NCI-H510A treated with DMSO at 0.1 percent for 48 hours (cell line): ENCODE measurements at places on chromosomes 4 and X.

DNA sequence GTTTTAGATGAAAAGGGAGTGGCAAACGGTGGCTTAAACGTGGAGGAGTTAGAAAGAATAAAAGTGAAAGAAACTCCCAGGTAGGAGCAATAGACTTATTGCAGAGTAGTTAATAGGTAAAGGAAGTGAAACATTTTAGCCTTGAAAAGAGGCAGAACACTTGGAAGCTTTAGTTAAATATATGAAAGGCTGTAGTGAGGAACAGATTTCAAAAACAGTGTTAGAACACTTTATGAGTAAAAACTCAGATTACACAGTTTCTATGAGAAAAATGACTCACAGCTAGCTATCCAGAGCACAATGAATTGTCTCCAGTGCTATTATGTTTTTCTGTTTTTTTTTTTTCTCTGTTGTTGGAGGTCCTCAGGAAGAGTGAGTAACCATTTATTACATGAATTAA lies 45.8 kb downstream of the TACR3 start:
- DNase-seq = no peak

DNA sequence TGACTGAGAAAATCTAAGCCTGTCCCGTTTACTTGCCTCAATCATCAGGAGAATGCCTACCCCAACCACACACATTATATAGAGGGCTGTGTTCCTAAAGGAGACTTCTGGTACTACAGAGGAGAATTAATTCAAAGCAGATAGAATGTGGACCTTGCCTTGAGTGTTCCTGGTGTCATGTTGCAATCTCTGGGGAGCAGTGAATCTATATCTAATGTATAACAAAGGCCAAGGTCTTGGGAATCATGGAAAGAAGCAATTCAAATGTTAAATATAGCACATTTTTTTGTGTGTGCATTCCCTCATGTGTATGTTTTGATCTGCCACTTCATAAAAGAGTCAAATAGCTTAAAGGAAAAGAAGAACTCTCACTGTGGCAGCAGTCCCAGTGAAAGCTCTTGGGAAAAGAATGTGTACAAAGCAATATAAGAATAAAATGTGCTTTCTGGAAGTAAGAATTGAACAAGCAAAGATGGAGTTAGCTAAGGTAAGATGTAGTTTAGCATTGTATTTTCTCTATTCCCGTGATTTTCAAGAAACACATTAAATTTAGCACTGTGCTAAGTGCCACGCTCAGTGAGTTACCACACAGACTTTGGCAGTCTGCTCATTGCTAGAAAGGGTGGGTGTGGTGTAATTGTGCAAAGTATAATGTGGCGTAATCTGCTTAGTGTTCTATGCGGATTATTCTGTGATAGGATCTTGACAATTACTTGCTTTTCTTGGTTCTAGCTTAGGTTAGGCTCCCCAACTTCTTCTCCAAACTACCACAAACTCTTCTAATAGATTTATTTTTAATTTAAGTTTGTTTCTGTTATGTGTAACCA lies 13.7 kb downstream of the ADH6 start:
- DNase-seq = no peak

- no peak for DNase-seq
These were observed 42.4 kb upstream of the NDNF start for GRCh38 chr4:121114756-121115155.

GRCh38 chrX:56790778-56791177 lies 61.7 kb downstream of the NBDY start:
- no peak for DNase-seq

DNA sequence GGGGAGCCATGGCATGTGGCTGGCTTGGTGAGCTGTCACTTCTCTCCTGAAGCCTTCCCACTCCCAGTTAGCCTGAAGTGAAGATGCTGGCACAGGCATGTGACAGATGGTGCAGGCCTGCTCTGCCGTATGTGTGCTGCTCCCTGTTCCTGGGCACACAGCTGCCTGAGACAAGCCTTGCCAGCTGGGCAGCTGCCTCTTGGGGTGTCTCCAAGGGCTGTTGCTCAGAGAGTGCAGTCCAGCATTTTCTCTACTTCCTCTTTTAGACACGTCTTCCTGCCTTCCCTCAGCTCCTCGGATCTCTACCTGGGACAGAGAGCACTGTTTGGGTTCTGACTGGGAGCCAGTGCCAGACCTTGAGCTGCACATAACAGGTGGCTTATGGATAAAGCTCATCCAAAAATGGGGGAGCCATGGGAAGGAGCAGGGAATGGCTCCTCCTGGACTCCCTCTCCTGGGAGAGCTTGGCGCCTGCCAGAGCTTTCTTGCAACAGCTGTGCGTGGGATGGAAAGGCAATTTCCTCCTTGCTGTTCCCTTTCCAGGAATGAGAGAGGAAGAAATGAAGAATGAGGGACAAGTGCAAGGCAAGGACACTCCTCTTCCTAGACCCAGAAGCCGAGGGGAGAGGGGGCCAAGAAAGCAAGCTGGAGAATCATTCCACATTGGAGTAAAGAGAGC lies 132.9 kb downstream of the MSL3 start:
- no peak for DNase-seq

- no peak for DNase-seq
These were observed 66.9 kb downstream of the STOX2 start for GRCh38 chr4:183971929-183972490.

DNA sequence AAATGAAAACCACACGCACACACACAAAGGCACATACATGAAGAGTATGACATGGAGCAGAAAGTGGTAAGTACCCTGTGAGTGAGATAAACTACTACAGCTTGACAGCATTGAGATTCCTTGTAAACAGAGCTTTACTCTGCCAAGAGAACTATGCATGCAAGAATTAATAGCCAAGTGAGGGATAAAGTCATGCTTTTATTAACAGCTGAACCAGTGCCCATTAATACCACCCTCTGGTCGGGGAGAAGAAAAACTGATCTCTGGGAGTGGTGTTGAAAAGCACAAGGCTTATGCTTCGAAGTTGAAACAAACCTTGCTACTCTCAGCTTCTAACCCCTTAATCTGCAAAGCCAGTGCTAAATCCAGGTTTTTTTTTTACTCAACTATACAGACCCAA lies 95.9 kb upstream of the C1QTNF7 start:
- DNase-seq = no peak

- peak; percentile 2 for DNase-seq
These were observed 9.5 kb upstream of the CENPE start for GRCh38 chr4:103207673-103208072.

- no peak for DNase-seq
These were observed 3.0 kb downstream of the PLP2 start for GRCh38 chrX:49174723-49175122.

- DNase-seq = no peak
These were observed 25.0 kb downstream of the GPR174 start for GRCh38 chrX:79169484-79169883.

GRCh38 chrX:49921109-49921508 lies 1.3 kb upstream of the CLCN5 start:
- DNase-seq = no peak

DNA sequence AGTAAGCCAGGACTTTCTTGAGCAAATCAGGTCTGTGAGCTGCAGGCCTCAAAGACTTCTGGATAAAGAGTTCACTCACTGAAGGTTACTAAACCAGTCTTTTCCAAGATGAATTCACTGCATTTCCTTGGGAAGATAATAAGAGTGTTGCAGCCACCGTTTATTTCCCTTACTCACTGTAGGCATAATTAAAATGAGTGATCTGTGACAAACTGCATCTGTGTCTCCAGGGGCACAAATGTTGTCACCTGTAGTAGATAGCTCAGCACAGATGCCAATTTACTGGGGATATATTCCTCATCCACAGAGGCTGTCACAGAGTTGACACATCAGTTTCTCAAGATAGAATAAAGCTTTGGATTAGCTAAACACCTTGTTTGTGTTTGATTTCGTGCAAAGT lies 580.2 kb downstream of the SPRY1 start:
- no peak for DNase-seq

DNA sequence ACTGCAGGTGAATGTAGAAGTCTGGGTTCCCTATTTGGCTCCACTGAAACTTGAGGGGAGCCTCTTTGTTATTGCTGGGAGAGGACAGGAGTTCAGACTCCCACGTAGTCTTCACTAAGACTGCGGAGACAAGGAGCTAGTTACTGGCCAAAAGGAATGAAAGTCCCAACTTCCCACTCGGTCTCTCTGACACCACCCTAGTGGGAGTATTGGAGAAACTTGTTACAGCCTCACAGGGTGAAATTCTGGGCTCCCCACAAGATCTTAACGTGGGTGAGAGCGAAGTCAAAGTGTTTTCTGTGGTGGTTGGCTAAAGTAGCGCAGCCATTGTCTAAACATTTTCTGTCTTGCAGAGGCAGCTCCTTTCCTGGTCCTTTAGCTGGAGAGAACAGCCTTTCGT lies 13.5 kb downstream of the MYOZ2 start:
- DNase-seq = no peak

- DNase-seq = no peak
These were observed 55.0 kb downstream of the SYTL5 start for GRCh38 chrX:38061335-38061734.

- no peak for DNase-seq
These were observed 933 bp downstream of the CNKSR2 start for GRCh38 chrX:21374994-21375707.

DNA sequence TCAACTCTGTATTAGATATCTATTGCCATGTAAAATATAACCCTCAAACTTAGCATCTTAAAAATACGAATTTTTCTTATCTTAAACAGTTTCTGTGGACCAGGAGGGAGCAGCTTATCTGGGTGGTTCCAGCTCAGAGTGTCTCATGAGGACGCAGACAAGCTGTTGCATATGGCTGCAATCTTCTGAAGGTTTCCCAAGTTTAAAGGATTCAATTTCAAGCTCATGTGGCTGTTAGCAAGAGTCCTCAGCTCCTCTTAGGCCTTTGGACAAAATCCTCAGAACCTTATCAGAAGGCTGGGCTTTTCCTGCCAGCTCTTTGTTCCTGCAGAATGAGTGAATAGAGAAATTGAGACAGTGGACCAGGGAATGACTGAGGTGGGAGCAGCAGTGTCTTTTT lies 2.8 kb upstream of the CTSO start:
- no peak for DNase-seq

- DNase-seq = peak; percentile 30
These were observed 71.3 kb downstream of the EVC2 start for GRCh38 chr4:5636766-5637670.

- DNase-seq = no peak
These were observed 1.7 kb downstream of the NUDT10 start for GRCh38 chrX:51334276-51334675.

GRCh38 chr4:10577018-10577417 lies 107.5 kb downstream of the CLNK start:
- DNase-seq = no peak

- no peak for DNase-seq
These were observed 104.7 kb upstream of the SORBS2 start for GRCh38 chr4:185916683-185917082.

DNA sequence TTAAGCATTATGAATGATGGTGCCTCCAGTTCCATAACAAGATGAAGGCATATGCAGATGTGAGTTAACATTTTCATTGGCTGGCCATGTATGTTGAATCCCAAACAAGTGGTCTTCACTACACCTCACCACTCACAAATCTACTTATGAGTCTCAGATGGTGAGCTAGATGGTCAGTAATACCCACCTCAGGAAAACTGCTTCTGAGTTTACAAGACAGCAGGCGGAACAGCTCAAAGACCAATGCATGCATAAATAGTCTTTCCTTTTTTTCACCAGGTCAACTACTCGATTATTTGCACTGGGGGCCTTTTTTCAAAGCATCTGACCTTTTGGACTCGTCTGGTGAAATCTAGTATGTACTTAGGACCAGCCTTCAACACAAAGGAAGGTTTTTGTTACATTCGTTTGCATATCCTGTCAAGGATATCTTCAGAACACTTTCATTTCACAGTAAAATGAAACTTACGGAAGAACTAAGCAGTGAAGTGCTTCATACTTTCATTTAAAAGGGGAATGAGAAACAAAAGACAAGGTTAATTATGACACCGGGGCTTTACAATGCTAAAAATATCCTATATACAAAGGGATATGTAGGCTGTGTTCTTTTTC lies 23.1 kb upstream of the TLR7 start:
- DNase-seq = no peak

GRCh38 chr4:3313139-3313538 lies 20.3 kb downstream of the RGS12 start:
- DNase-seq = no peak

GRCh38 chrX:116285501-116285900 lies 115.0 kb downstream of the AGTR2 start:
- no peak for DNase-seq

GRCh38 chr4:102253860-102254259 lies 91.4 kb downstream of the SLC39A8 start:
- no peak for DNase-seq

DNA sequence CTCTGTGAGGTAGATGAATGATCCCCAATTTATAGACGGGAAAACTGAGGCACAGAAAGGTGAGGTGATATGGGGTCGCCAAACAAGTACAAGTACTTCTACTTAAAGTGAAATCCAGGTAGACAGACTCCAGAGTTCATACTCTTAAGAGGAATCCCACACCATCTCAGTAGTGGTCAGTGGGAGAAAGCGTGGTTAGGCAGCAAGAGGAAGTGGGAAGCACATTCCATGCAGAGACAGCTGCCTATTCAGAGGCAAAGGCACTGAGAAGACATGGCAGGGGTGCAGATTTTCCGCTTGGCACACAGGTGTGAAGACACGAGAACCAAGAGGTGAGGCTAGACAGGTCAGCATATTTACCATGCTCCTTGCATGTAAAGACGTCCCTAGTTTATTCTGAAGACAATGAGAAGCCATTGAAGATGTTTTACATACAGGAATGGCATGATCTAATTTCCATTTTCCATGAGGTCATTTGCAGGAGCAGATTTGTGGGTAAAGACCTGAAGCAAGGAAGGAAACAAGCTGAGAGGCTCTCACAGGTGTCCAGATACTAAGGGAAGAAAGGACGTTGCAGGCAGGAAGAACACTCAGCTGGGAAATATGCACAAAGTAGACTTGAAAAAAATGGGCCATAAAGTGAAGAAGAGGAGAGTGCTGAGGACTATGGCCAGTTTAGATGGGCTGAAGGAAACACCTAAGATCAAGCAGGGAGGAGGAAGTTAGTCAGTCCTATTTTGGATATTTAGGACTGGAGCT lies 17.3 kb upstream of the CLNK start:
- DNase-seq = no peak

DNA sequence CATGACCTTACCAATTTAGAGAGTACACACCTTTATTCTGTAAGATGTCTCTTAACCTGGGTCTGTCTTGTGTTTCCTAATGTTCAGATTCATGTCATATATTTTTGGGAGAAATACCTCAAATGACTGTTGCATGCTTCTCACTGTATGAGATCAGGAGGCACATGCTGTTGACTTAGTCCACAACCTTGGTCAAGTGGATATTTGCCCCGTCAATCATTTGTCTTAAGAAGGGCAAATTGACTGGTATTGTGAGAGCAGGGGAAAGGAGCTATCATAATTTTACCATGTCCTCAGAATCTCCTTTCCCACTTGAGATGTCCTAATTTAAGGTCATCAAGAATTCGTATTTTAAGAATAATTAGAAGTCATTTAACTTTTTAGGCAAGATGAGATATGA lies 11.0 kb downstream of the NUDT9 start:
- DNase-seq = no peak

DNA sequence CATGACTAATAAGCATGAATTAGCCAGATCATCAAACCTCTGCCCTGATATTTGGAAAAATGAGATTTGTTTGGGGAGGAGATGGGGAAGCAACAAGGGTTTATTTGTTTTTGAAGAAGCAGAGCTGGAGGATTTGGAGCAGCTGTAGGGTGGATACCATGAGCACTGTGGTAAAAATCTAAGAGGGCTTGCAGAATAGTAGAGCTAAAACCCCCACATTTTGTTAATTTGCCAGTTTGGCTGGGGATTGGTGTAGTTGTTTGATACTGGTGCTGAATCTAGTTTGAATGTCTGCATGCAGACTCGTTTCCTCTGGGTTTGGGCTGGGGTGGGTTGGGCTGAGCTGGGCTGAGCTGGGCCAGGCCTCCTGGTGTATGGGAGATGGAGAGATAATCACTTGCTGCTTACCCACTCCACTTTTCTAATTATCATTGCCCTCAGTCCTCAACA lies 43.7 kb downstream of the SMAD1 start:
- DNase-seq = no peak
